ENCODE measurements at places on chromosomes 7 and 10.

DNA sequence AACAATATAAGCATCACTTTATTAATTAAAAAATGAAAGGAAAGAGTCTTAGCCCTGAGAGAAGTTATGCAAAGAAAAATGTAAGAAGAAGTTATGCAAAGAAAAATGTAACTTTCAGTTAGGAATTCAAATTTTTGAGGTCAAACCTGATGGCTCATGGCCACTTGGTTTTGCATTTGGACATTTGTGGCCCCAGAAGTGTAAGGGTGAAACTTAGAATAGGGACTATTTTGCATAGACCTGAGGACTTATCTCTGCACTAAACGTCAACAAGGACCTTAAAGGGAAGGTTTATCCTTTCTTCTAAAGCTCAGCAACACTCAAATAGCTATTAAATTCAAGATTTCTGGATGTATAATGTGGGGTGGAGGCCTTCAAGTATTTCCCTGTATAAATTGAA lies 724.5 kb upstream of the POT1 start:
- DNase-seq: no peak

- no peak for DNase-seq
Observed at GRCh38 chr7:147658392-147658967, 932.1 kb upstream of the C7orf33 start.

GRCh38 chr7:74502216-74502891 lies 48.6 kb downstream of the GTF2IRD1 start:
- DNase-seq: no peak

DNA sequence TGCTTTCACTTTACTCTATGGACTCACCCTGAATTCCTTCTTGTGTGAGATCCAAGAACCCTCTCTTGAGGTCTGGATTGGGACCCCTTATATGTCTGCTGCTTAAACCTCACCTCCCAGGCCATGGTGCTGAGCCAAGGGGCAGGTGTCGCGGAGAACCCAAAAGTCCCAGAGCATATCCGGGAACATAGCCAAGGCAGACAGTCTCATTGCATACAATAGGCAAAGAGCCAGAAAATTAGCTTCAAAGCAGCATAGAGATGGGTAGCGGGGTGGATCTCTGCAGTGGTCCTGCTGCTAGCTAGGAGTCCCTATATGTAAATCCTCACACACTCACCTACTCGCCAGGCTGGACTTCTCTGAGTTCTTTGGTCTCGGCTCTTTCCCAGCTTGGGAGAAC lies 5.5 kb downstream of the CCL24 start:
- DNase-seq: no peak

DNA sequence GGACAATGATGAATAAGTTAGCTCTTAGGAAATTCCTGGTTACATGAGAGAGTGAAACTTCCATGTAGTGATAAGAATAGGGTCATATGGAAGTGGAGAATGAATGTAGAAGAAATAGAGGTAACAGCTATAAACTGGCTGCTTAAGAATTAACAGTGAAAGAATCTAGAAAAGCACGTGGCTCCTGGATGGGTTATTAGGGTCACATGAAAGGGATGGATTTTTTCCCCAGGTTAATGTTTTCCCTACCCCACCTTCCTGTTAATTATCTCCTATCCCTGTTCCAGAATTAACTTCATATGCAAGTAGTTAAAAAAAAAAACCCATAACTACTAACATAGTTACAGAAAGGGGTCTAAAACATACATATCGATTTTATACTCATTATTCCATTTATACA lies 58.0 kb downstream of the ANKIB1 start:
- DNase-seq: no peak

DNA sequence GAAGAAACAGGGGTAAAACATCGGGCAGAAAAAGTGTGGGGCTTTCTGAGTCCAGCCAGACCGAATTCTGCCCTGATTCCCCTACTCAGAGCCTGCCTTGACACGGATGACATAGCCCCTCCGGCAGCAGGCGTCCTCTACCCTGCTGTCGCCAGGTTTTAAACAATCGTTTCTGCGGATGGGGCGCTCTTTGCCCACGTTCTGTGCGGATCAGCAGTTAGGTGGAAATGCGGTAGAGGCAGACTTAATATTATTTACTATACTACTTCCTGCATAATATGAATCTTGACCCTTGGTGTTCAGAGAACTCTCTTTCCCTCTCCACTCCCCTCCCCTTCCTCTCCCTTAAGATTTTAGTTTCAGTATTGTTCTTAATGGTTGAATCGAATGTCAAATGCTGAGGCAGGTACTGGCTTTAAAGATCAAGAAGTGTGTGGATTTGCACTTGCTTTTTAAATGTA lies 2.4 kb downstream of the GATA3 start:
- peak; percentile 64 for DNase-seq

DNA sequence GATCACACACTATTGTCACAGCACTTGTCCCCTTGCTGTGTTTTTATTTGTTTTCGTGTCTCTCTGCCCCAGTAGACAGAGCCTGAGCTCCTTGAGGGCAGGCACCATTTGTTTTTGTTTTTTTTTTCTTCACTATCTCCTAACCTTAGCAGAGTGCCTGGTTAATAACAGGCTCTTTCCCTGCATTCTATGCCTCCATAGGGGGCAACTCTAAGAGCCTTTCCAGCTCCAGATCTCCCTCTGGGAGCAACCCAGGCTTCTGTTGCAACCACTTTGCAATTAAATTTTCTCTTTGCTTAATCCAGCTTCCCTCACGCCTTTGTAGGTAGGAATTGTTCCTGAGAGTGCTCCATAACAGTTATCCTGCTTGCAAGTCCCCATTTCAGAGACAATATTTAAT lies 148.4 kb downstream of the PLXDC2 start:
- DNase-seq: no peak

DNA sequence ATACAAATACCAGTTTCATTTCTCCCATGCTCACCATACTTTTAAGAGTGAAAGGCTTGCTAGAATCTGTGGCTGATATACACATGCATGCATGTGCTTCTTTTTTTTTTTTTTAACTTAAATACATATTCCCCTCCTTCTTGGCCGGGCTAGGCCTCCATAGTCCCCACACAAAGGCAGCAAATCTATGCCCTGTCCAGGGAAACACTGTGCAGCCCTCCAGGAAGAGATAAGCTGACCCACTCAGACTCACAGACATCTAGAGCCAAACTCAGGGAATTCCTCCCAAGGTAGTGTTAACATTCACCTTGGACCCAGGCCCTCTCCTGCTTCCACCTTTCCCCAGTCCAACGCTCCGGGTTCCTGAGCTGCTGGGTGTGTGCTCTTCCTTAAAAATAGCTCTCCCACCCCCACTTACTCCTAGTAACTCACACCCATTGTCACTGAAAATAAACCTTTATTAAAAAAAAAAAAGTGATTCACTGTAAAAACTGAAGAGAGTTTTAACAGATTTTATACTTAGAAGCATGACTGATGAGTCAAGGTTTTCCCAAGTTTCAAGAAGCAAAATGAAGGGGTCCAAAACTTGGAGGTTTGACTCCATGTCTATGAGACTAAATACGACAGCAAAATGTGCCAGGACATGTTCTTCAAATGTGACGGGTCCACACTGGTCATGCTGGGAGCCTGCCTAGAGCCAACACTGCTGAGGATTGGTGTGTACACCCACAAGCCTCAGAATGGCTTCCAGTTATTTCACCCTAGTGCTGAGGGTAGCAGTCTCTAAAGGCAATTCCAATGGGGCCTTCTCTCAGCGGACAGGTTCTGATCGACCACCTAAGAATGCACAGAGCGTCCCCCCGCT lies 159.5 kb downstream of the GLI3 start:
- no peak for DNase-seq

DNA sequence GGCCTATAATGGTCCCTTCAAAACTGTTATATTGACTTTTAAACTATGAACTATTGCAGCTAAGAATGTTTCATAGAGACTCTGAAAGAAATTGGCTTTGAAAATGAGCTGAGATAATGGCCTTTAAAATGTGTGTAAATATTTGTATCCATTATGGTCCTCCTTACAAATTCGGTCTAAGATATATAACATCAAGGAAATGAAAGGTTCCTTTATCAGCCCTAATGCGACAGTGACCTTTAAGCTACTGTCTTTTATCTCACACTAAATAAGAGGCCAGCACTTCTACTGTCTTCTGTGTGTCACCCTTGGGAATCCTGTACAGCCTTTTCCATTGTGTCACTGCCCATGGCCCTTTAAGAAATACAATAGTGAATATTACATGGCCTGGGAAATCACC lies 19.5 kb downstream of the COL28A1 start:
- DNase-seq: no peak

DNA sequence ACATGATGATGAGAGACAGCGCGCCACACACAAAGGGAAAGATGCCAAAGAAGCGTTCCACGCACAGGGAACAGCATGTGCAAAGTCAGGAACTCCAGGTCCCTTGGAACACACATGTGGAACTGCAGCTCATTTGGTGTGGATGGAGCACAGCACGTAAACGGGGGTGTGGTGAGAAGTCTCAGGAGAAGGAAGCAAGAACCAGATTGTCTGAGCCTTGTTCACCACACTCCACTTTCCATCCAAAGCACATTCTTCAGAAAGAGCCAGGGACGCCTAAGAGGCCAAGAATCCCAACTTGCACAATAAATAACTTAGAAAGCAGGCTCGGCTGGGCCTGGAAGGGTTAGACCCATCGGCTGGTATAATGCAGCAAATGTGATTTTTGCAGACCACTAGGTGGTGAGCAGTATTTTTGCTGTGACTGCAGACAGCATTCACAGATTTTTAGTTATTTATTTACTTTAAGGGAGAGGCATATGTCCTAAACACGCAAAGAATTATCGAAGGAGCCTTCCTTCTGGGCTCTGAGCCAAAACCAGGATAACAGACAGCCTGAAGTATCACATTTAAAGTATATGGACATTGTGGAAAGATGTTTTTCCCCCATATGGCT lies 27.9 kb upstream of the ASCC1 start:
- DNase-seq: no peak

DNA sequence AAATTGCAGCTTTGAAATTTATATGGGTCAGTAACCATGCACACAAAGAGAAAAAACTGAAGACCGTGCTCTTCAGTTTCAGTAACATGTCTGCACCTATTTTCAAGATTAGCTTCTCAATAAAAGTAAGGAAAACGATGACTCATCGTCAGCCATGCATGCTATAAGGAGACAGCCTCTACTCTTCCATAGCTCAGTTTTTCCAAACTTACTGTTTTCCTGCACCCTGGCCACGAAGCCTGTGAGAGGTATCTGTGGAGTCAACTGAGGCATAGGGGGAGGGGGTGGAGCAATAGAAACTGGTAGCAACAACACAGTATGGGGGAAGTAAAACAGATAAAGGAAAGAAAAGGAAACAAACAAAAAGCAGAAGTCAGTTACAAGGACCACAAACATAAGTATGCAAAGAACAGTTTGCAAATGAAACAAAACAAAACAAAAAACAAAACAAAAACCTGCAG lies 58.0 kb downstream of the PDSS1 start:
- no peak for DNase-seq

DNA sequence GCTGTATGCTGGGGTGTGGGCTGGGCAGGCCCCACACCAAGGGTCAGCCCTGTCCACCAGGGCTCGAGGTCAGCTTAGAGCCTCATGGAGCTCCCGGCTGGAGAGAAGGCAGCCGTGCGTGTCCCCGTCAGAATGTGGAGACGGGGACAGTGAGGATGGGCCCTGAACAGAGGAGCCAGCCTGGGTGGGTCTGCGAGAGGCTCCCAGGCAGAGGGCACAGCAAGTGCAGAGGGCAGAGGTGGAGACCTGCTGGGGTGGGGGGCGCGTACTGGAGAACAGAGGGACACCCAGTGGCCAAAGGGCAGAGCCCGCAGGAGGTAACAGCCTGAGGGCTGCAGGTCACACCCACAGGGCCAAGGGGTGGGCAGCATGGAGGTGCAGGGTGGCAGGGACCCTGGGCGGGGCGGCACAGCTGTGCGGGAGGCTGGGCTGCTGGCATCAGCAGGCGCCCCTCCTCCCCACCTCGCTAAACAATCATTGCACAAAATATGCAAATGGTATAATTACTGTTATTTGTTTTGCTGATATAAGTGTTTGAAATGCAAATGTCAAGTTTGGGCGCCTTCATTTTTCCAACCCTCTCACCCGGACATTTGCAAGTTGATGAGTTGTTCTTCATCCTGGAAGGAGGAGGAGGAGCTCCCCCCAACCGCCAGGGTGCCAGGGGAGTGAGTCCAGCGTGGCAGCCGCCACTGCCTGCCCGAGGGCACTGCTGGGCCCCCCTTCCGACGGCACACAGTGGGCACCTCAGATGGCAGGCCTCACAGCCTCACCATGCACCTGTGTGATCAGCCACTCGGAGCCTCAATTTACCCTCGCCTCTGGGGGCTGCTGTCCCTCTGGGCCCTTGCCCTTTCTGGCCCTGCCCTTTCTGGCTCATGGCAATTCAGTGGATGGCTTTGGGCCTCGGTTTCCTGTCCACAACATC lies 35.0 kb downstream of the ELFN1 start:
- DNase-seq: no peak

- DNase-seq: no peak
Observed at GRCh38 chr10:17001297-17001744, 128.3 kb downstream of the CUBN start.

DNA sequence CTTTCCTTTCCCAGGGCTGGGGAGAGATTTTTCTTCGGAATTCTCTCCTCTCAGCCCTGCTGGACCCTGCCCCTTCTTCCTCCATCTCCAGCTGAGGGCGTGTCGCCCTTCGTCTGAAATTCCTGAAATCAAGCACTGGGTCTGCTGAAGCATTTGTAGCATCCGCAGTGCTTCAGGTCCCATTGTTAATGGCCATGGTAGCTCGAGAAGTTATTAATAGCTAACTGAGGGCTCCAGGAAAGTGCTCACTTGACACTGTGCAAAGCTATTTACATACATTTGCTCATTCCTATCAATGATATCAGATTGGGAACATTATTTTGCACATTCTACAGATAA lies 515 bp downstream of the FAM149B1 start:
- no peak for DNase-seq

DNA sequence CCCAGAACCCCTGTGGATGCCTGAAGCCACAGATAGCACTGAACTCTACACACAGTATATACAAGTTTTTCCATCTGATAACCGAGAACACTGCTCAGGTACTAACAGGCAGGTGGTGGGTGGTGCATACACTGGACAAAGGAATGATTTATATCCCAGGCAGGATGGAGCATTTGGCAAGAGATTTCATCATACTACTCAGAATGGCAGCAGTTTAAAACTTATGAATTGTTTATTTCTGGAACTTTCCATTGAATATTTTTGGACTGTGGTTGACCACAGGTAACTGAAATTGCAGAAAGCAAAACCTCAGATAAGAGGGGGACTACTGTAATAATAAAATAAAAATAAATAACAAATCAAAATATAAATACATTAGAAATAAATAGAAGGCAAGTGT lies 10.9 kb upstream of the KCNMA1 start:
- no peak for DNase-seq

GRCh38 chr7:118285358-118285757 lies 60.9 kb downstream of the ANKRD7 start:
- peak; percentile 41 for DNase-seq

DNA sequence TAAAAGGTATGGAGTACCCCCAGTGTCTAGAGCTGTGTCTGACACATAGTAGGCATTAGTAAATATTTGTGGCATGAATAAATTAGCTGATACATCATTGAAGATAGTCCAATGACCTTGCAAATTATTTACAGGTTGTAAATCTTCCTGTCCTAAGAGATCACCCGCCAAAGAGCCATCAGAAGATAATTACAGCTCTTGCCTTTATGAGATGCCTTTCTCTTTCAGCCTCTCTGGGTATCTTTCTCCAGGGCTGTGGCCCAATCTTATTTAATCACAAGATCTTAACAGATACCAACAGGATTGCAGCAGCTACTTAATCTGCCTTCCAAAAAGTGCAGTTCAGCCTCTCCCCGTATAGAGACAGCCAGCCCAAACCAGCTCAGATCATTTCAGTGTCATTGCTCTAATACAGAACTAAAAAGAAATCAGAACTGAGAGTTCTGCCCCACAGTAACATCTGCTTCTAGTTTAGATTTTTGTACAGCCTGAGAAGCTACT lies 41.5 kb downstream of the MYOF start:
- no peak for DNase-seq

- no peak for DNase-seq
Observed at GRCh38 chr7:114919587-114919986, 2.3 kb upstream of the MDFIC start.

Data from DND-41 (cell line).